ENCODE measurements at places on chromosomes 1 and 21.
A peak's percentile ranks its signal among the peaks of the same experiment; 100 is the strongest.

- peak; percentile 39 for DNase-seq
These were observed 493 bp downstream of the DISC1 start for GRCh38 chr1:231626951-231627614.

GRCh38 chr1:7845761-7846160 is 7.1 kb downstream of the UTS2 start:
- no peak for DNase-seq

- no peak for DNase-seq
These were observed 3.2 kb upstream of the PTPN7 start for GRCh38 chr1:202163281-202164270.

DNA sequence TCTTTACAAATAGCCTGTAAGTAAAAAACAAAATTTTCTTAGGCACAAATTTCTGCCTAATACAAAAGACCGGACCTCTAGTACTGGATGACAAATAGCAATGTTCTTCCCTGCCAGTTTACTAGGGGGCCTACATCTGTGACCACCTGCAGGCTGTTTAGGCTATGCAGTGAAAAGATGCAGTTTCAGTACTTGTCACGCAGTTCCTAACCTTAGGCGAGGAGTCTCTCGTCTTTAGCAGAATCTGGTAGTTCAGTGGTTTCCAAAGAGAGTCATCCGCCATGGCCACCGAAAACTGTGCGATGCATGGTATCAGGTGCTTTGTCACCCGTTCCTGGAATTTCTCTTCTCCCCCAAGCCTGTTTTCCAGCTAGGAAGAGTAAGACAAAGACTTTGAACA is 29.6 kb downstream of the LGALS8 start:
- no peak for DNase-seq

GRCh38 chr1:83815330-83815729 is 183.6 kb downstream of the TTLL7 start:
- no peak for DNase-seq

- DNase-seq = no peak
These were observed 71.0 kb downstream of the ACTL8 start for GRCh38 chr1:17826165-17826488.

- DNase-seq = no peak
These were observed 79.0 kb downstream of the PCP4 start for GRCh38 chr21:39946199-39946598.

- DNase-seq = peak; percentile 82
These were observed 9.9 kb downstream of the TSSK3 start for GRCh38 chr1:32372149-32372756.

Measured in T-cell (primary cell).